ENCODE measurements at places on chromosomes 2 and 18.

DNA sequence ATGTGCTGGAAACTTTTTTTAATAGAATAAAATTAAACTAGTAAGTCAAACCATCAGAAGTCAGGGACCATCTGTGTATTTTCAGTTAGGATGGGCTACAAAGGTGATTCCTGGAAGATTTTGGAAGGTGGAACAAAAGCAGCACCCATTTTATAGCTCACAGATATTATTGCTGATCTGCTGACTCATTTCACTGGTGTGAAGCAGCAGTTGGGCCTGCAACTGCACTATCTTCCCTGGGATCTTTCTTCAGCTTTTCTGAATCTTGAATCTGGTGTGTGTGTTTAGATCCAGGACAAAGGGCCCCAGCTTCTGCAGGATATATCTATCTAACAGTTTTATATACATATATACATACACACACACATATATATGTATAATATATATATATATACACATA, 35.6 kb upstream of the BCL11A start:
- no peak for DNase-seq

DNA sequence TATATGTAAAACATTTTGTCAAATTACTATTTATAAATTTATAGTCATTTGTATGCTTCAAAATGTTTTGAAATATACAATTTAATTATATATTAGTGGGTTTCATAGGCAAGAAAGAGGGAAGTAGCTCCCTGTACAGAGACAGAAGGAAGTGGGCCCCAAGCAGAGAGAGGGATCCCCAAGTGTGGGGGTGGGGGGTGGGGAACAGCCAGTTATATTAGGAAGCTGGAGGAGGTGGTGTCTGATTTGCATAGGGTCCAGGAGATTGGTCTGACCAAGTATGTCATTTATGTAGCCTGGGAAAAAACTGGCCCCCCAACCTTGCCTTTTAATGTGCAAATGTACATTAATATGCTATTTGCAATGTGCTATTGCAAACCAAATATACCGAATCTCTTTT, 76.5 kb upstream of the ZSWIM2 start:
- no peak for DNase-seq

DNA sequence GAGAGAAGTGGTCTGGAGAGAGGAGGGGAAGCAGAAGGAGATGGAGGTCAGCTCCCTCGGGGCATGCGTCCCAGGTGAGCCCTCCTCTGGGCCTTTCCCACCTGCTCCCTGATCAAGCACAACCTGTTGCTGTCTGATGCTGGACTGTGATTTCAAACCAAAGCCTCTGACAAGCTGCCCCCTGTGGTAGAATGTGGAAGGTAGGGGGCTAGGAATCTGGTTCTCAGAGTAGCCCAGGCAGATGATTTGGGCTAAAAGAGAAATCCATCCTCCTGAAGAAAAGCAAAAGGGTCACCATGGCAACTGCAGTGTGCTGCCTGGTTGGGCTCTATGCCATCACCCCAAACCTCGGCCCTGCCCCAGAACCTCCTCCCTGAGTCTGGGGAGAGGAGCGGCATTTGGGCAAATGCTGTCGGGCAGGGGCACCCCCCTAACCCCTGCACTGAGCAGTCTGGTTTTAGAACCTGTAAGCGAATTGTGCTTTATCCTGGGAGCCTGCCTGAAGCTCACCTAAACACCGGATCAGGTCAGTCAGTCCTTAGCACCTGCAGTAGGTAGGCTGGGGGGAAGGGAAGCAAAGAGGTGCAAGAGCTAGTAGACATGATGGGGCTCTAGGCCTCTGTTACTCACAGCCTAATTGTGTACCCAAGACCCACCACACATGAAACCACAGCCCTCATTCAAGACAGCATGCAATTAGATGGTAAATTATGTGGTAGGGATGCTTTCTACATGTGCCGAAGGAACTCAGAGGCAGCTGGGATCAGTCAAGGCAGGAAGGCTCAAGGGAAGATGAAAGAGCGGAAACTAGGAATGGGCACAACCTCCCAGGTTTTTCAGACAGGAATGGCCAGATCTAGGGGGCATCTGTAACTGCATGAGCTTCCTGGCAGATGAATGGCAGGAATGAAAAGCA, 83.5 kb downstream of the DNMT3A start:
- DNase-seq, result no peak

DNA sequence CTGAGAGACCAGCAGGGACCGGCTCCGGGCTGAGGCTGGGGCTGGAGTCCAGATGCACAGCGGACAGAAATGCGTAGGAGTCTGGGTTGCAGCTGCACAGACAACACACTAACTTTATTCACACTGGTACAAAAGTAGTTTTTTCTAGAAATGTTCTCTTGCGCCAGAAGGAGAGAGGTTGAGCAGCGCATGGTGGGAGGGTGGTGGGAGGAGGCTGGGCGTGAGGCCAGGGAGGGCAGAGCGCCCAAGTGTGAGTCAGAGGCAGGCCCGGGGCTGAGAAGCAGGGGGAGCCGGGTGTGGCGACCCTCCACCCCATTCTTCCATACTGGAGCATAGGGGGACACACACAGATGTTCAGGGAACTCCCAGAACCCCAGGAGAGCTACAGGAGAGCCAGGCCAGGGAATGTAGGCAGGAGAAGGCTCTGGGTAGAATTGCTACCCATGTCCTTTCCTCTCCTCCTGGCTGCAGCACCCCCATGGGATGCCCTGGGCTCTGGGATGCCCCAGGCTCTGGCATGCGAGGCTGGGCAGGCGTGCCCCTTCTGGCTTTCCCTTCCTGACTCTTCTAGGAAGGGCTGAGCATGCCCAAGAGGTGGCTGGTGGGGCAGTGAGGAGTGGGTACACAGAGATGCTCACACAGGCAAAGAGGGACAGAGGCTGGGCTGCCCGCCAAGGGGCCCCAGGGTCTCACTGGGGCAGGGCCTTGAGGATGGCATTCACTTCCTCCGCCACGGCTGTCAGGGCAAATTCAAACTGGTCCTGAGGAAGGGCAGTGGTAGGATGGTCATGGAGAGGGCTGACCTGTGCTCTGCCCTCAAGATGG, 10.6 kb downstream of the DNAJB2 start:
- DNase-seq, result no peak

GRCh38 chr2:34849827-34850226, 1250.7 kb upstream of the FAM98A start:
- no peak for DNase-seq

DNA sequence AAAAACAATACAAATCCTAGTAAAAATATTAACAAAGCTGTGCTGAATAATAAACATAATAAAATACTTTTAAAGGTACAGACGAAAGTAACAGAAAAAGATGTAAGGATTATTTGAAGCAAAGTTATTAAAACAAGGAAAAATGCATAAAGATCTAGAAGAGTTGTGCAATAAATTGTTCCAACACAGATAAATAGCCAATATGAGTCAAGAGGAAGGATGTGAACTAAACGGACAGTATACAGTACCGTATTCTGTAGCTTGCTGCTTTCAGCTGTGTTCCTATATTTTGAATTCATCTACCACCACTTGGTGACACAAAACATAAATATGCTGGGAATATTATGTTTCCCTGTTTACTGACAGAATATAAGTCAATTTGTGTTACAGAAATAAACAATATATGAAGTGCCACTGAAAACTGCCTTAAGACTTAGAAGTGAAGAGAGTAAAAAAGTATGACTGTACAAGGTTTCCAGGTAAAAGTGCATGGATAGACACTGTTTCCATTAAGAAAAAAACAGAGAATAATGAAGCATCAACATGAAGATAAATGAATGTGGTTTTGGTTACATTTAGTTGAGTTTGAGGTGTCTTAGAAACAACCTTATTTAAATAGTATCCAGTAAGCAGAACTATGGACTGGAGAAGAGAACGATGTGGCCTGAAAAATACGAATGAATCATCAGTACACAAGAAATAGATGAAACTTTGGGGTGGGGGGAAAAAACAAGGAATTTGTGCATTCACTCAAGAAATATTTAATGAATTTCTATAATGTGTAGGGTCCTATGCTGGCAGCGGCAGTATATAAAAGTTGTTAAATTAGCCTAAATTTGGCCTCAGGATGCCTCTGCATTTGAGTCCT, 13.1 kb downstream of the PPP3R1 start:
- DNase-seq, result no peak

- DNase-seq, result no peak
Observed at GRCh38 chr2:229920011-229920641, 1.7 kb downstream of the TRIP12 start.

GRCh38 chr2:81650048-81650971, 1345.8 kb upstream of the LRRTM1 start:
- no peak for DNase-seq

DNA sequence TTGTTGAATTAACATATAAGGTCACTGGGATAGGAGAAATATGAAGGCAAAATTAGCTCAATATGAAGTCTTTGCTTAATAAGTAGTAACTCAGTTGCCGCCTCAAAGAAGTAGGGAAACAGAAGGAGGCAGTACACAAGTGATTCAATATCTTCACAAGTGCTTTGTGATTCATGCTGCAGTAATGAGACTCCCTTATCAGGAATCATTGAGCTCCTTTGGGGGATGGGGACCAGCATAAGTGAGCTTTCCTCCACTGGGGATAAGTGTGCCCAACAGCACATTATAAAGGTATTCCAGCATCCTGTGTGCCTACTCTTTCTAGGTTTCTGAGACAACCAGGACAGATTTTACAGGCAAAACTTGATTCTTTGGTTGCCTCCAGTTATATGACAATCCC, 323.4 kb upstream of the UBE2E3 start:
- no peak for DNase-seq

- DNase-seq, result no peak
Observed at GRCh38 chr2:222922019-222922800, 61.4 kb downstream of the ACSL3 start.

DNA sequence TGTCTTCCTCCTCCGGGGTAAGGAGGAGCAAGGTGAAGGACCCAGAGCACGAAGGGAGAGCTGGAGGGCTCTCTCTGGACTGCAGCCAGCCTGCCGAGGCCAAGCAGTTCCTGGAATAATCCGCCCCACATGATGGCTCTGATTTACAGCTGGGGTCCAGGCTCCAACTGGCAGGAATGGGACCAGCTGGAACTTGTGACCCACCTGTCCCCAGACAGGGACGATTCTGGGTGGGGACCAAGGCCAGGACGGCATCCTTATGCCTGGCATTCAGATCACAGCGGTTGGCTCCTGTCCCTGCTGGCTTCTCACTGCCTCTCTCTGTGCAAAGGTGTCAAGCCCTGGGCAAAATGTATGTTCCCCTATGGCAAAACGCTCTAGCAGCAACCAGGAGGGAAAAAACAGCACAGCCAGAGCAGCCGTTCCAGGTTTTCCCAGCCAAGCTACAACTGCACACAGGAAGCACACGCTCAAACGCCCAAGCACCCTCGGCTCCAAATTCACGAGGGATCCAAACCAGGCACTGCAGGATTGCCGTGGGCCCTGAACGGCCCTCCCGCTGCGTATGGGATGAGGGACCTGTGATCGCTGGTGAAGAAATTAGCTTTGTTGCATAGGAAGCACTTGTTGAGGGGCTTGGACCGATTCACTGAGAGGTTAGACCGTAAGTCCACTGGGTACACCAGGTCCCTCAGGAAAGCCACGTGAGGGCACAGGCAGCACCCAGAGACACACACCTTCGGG, 35.8 kb downstream of the FAM178B start:
- no peak for DNase-seq

DNA sequence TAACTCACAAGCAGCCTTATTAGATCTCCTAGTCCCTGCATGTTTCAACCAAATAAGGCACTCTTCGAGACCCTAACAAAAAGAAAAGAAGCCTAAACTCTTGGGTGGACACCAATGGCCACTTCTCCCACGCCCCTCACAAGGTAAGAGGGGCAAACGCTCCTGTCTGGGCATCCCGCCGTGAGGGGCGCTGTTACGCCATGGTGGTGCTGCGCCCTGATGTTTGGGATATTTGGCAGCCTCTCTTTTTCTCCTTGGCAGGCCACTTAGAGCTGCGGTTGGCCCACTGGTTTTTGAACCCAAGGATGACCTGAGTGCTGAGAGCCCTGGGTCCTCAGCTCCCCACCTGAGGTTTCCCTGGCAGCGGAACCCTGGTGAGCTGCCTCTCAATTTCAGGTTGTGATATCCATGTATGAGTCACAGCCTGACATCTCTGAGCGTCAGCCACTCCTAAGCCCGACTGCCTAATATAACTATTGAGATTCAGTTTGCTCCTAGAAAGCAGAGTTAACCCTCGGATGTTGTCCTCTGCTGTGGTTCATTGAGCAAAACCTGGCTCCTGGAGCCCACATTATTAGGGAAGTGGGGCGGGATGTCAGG, 103.3 kb downstream of the COL6A3 start:
- no peak for DNase-seq

GRCh38 chr18:49616618-49617328, 54.9 kb downstream of the LIPG start:
- no peak for DNase-seq

DNA sequence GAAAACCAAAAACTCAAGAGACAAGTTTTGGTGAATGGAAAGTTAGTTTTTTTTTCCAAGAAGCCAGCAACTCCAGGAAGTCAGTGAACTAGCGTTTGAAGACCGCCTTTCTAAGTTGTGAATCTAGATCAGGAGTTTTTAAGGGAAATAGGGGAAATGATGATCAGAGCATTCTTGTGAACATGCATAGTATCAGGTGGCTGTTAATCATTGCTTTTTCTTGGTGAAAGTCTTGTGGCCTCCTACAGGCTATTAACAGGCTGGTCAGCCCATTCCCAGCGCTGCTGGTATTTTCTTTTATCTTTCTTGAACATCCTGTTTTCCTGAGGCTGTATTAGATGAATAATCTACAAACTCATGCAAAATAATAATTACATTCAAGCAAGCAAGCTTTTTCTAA, 155.8 kb downstream of the PTPRM start:
- no peak for DNase-seq

DNA sequence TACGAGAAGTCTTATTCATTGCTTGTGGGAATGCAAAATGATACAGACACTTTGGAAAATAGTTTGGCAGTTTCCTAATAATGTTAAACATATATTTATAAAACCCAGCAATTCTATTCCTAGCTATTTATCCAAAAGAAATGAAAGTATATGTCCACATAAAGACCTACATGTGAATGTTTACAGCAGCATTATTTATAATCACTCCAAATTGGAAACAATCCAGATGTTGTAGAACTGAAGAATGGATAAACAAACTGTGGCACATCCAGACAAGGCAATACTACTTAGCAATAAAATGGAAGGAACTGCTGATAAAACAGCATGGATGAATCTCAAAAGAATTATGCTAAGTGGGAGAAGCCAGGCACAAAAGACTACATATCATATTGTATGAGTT, 19.3 kb downstream of the MRPL33 start:
- no peak for DNase-seq

GRCh38 chr18:9704233-9705118, 3.6 kb upstream of the RAB31 start:
- DNase-seq, result no peak

GRCh38 chr2:169732075-169732474, 1.6 kb upstream of the KLHL23 start:
- no peak for DNase-seq

GRCh38 chr2:27379836-27380625, 503 bp downstream of the ZNF513 start:
- peak; percentile 8 for DNase-seq

GRCh38 chr2:65554765-65555591, 122.6 kb upstream of the SPRED2 start:
- DNase-seq, result no peak

- DNase-seq, result no peak
Observed at GRCh38 chr18:75409806-75410205, 17.7 kb downstream of the SMIM21 start.

GRCh38 chr18:6486764-6487426, 72.2 kb upstream of the L3MBTL4 start:
- no peak for DNase-seq

GRCh38 chr2:190283783-190284182, 35.8 kb downstream of the HIBCH start:
- DNase-seq, result no peak
